ENCODE measurements at places on chromosomes 1 and 21.

GRCh38 chr1:44700573-44700972, 26.1 kb downstream of the ARMH1 start:
- no peak for DNase-seq

- no peak for DNase-seq
Observed at GRCh38 chr1:231807541-231807940, 181.0 kb downstream of the DISC1 start.

GRCh38 chr1:79874289-79874688, 867.8 kb upstream of the ADGRL4 start:
- DNase-seq: no peak

DNA sequence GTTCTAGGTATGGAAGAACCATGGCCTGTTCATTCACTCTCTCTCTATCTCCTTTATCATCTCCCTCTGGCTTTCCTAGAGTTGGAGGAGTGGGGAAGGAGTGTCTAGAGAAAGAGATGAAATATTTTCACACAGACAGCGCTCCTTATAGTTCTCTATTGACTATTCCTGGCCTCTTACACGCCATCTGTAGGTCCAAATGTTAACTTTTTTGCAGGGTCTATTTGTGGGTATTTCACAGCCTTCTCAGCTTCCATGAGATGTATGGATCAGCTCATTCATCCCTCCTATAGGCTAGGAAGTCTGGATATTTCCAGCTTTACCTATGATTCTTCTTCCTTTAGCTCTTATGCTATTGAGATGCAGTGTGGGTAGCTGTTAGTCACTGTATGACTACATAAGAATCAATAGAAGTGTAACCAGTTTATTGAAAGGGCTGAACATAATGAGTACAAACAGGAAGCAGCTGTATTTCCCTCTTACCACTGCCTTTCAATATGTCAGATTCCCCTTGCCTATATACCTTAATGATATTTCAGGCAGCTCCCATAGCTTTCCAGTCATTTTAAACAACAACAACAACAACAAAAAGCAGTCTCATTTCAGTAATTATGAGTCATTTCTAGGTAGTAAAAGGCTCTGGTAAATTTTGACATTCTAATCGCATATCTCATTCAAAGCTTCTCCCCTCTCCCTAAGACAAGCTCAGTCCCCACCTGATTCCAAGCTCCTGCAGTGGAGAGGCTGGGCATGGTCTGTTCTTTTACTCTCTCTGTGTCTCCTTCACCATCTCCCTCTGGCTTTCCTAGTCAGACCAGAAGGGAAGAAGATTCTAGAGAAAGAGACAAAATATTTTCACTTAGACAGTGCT, 149.5 kb downstream of the TTLL7 start:
- DNase-seq: no peak

DNA sequence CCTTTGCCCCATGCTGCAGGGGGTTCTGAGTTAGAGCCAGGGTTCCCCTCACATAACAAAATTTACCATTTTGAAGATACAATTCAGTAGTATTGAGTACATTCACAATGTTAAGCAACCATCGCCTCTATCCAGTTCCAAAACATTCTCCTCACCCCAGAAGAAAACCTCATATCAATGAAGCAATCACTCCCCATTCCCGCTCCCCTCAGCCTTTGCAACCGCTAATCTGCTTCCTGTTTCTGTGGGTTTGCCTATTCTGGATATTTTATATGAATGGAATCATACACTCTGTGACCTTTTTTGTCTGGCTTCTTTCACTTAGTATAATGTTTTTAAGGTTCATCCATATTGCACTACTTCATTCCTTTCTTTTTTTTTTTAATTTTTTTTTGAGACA, 32.9 kb downstream of the SERINC2 start:
- no peak for DNase-seq

DNA sequence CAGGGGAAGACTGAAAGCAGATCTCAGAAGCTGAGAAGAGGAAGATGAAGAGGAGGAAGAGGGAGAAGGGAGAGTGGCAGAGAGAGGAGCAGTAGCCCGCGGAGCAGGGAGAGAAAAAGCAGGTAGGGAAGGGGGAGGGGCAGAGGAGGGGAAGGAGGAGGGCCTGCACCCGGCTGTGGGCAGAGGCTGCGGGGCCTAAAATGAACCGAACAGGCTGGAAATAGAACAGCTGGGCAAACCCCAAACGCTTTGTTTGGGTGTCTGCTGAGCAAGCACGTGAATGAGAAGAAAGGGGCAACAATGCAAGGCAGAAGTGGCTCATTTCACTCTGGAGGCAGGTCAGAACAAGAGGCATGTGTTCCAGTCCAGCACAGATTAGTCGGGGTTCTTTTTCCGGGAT, 33.5 kb downstream of the KCNC4 start:
- no peak for DNase-seq

GRCh38 chr1:41762777-41763176, 155.9 kb downstream of the HIVEP3 start:
- no peak for DNase-seq

DNA sequence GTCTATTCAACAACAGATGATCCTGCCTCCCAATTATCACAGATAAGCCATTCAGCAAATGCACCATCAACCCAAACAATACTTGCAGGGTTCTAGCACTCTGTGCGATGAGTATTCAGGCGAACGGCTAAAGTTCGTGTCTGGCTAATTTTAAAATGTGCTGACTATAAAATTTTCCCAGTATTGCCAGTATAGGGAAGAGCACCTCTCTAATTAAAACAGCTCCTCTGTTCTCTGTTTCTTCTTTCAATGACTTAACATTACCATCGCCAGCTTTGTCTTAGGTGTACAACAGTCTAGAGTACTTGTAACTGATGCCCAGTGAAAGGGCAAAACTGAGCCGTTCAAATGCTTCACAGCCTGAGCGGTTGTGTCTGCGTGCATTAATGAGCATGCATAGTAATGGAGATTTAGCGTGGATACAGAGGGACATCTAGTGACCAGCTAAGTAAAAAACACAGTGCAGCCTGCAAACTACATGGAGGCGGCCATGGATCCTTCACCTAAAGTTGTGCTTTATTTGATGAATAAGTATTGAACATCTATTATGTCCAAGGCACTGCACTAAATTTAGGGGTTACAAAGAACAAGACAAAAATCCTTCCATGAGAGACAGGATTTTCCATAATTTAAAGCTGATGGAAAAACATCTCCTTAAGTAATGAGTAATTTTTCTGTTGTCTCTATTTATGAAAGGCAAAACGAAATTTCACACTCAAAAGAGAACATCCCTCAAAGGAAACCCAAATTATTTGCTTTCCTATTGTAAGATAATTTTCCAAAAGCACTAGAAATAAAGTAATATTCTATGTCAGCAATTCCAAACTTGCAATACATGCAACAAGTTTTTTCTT, 120.0 kb downstream of the SETD4 start:
- DNase-seq: no peak

DNA sequence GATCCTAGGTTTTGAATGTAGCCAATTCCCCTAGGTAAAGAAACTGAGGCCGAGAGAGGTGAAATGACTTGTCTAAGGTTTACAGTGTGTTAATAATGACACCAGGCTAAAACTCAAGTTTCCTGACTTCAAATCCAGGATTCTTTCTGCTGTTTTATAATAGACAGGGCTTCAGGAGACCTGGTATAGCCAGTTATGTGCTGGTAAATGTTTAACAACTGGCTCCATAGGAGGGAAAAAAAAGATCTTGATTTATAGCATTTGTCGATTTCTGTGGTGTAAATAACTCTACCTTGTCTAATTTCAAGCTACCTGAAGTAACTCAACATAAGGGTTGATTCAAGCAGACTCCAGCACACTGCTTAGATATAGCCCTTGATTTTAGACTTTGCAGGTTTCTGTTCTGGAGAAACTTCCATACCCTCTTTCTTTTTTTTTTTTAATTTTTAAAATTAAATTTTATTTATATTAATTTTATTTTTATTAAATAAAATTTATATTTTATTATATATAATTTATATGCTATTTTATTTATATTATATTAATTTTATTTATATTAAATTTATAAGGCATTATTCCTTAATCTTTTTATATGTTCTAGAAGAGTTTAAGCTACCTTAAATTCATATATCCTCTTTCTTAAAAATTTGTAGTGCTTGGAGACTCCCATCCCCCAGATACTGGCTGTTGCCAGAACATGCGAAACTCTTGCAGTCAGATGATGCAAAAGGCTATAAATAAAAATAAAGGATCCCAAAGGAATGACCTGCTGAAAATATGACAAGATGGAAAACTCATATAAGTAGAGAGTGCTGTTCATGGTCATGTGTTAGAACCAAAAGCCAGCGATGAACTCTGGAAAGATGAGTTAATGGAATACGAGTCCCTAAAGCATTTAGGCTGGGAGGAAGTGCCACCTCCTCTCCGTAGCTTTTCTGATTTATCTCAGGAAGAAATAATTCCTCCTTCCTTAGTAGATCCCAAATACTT, 35.4 kb upstream of the SRSF10 start:
- no peak for DNase-seq

DNA sequence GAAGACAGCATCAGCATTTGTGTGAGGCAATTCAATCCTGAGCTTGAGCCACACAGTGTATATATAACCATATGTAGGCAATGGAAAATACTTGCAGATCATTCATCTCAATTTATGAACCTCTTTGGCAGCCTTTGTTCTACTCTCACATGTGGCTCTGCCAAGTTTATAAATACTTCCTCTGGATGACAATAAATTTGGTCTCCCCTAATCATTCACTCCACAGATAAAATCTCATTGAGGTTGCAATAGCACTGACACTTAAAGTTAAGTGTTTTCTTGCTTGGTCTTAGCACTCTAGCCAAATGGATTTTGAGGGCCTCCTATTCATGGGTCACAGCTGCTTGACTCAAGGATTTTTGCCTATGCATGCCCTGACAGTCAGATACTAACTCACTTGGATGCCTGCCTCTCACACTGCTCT, 136.6 kb upstream of the VANGL1 start:
- DNase-seq: no peak

- DNase-seq: no peak
Observed at GRCh38 chr1:59089036-59089798, 207.7 kb upstream of the FGGY start.

DNA sequence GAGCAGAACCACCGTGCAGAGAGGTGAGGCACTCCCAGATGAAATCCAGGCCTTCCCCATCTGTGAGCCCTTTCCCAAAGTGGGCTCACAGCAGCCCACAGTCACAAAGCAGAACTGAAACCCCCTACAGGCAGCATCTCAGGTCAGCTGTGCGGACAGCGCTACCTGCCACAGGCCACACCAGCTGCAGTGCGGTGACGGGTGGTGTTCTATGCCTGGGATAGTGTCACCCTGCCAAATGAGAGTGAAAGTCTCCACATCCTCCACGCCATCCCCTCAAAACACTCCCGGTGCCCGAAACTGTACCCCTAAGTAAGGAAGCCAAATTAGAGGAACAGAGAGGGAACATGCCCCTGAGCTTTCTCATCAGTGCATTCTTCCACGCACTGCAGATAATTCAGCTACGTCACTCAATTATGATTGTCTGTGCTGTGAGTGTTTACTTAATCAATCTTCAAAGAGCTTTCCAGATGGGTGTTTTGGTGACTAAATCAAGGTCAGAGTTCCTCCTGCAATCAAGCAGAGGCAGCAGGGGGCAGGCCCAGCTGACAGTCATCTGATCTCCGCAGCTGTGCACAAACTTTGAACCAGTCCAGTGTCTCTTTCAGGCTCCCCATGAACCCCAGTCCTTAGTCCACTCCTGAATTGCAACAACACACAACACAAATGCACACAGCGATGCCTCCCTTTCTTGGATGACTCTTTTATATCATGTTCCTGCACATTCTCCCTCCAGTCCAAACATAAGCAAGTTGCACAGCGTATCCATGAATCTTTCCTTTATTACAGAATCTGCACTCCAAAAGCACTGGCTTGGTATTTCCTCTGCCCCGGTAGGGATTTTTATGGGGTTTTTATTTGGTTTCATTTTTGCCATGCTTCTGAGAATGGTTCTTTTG, 150.0 kb downstream of the TOMM20 start:
- no peak for DNase-seq

GRCh38 chr1:240734001-240734400, 122.0 kb upstream of the GREM2 start:
- no peak for DNase-seq

GRCh38 chr21:46489800-46490199, 31.1 kb downstream of the DIP2A start:
- DNase-seq: no peak

GRCh38 chr1:174276087-174276486, 116.8 kb downstream of the RABGAP1L start:
- no peak for DNase-seq

Measured in activated naive CD4-positive, alpha-beta T cell (primary cell).